ENCODE measurements at places on chromosomes 5 and 9. TPM values are rescaled to one million over a fixed set of nuclear protein-coding genes. Genes with fewer than 3 reads are reported as not detected.

The GSN gene
- 360 TPM for total RNA-seq

DNA sequence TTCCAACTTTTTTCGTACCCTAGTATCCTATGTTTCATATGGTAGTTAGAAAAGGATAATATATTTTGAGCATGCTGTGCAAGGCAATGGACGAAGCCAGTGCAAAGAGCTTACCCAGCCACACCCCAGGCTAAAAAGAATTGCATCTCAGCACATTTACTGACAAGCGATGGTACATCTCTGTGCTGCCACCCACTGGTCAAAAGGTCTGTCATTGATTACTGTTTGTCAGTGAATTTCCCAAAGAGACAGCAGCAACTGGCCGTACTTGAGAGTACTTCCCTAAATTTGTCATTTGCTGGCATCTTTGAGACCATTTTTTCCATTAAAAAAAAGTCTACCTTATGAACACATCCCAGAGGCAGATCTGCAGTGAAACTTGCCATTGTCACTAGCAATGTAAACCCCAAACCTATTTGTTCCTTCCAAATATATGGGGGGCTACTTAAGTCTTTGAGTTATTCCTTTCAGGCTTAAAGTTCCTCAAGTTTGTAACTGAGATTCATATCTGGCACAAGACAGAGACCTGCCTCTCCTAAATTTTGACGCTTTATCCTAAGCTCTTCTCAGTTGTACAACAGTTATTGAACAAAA is 184.3 kb downstream of the CTNND2 start:
- peak; percentile 0 for DNase-seq

The IFNE gene
- total RNA-seq, result not detected

DNA sequence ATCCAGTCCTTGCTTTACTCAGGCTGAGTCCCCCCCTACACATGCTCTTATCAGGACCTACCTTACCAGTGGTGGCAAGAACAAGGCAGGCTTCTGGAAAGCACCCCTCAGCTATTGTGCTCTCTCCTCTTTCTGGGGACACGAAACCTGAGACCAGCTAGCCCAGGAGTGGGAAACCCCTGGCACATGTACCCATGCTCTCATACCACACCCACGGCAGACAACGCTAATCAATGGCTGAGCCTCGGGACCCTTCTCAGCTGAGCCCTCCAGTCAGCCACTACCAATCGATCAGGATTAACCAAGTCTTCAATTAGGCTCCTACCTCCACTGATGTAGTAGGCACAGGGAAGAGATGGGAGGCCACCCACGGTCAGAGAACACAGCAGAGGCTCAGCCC is 65.1 kb downstream of the VAV2 start:
- no peak for DNase-seq

The GARIN3 gene
- total RNA-seq, result not detected

The CNTNAP3B gene
- 7.6 TPM for total RNA-seq

DNA sequence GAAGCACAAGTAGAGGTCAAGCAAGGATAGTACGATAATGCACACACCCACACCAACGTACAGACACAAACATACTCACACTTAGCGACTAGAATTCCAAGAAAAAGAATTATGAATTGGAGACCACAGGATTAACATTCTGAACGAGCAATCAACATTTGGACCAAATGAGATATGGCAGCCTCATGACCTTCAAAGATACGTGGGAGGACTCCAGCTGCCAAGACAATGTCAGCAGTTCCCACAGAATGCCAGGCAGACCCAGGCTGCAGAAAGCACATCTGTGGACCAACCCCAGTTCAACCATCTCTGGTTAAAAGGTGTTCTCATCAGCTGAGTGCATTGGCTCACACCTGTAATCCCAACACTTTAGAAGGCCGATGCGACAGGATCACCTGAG is 187.6 kb upstream of the GRAMD2B start:
- no peak for DNase-seq

DNA sequence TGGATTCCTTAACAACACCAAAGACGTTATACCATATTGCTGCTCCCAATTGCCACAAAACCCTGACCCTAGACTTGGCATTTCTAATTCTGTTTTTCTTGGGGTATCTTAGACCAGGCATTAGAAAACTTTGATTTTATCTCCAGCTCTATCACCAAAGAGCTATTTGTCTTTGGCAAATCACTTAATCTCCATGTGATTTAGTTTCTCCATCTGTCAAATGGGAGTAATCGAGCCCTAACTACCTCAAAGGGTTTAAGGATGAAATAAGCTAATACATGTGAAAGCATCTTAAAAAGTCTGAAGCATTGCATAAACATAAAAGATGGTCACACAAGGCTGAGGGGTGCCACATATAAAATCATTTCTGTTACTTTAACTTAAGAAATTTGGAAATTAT is 60.6 kb downstream of the FYB1 start:
- DNase-seq, result no peak

DNA sequence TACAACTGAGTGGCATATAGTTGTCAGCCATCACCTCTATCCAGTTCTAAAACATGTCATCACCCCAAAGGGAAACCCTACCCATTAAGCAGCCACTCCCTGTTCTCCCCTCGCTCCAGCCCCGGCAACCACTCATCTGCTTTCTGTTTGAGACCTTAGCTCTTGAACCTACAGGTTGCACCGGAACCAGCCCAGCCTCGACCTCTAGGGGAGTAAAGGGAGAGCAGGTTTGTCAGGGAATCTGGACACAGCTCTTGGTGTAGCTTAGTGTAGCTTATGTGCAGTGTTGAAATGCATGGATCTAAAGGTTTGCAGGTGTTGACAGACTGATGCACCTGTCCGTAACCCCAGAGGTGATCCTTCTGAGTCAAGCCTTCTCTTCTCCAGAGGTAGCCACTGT is 30.0 kb downstream of the NEURL1B start:
- DNase-seq, result no peak

GRCh38 chr9:19358701-19359100 is 21.3 kb downstream of the RPS6 start:
- DNase-seq, result no peak

DNA sequence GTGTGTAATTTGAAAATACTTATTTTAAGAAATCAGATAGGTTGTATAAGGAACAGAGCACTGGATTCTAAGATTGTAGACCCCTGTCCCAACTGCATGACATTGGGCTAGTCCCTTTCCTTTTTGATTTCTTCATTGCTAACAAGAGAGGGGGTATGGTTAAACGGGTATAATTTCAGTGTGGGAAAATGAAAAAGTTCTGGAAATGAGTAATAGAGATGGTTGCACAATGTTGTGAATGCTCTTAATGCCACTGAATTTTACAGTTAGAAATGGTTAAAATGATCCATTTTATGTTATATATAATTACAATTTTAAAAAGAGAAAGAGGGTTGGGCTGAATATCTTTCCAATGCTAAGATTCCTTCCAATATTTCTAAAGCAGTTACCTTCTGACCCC is 103.3 kb upstream of the LHFPL2 start:
- DNase-seq, result no peak

DNA sequence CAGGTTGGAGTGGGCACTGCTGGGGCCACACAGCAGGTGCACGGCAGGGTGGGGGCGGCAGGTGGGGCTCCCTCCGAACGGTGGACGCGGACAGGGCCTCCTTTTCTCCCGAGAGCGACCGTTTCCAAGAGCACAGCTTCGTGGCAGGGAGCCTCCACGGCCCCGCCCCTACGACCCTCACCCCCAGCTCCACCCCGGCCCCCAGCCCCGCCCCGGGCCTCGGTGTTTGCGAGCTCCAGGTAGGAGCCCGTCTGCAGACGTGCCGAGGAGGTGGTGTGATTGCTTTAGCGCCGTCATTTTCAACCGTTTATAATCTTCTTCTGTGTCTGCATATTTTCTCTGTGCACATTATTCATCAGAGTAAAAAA is 8.8 kb downstream of the GRIN1 start:
- DNase-seq, result no peak

DNA sequence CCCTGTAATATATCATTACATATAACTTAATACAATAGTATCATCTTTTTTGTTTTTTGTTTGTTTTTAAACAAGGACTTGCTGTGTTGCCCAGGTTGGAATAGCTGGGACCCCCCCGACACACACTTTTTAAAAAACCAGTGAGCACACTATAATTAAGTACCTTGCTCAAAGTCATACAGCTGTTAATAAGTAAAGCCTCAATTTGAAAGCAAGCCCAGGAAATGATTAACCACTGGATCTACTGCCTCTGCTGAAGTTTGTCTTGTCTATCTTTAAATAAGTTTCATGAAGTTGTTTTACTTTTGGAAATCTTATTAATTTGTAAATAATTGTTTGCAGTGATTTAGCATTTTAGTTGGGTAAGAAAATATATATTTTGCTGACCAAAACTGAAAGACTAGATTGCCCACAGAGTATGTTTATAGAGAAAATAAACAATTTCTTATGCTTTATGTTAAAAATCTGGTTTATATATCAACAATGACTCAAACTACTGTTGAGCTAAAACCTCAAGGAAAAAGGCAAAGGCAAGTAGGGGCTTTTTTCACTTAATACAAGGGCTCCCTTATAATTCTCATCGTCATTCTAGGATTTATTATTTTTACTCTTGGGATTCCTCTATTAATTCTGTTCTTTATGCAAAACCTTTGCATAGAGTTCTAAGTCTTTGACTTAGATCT is 5.8 kb upstream of the CARNMT1 start:
- DNase-seq, result no peak

GRCh38 chr9:87245271-87245670 is 252.4 kb upstream of the DAPK1 start:
- no peak for DNase-seq

DNA sequence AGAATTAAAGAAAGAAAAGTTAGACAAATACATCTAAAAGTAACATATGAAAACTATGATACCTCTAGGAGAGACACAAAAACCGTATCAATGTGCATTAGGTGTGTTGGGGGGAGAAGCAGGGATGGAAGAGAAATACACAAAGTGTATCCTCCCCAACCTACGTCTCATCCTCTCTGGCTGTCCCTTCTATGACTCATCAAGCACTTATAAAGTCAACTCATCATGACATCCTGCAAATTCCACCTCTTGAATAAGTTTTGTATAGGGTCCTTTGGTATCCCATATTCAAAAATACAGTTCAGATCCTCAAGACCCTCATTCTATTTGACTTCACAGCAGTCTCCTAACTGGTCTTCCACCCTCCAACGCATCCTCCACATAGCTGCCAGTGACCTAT is 917.6 kb upstream of the DMAC1 start:
- no peak for DNase-seq

The RGS7BP gene
- total RNA-seq, result 0.89 TPM

- DNase-seq, result no peak
Measured at GRCh38 chr5:125085797-125086505, 339.5 kb upstream of the ZNF608 start.

- DNase-seq, result no peak
Measured at GRCh38 chr5:392431-392988, 50.5 kb upstream of the EXOC3 start.

The PCDHGB3 gene
- 4.3 TPM for total RNA-seq

The RANBP17 gene
- 28.8 TPM for total RNA-seq

GRCh38 chr9:125844611-125845010 is 97.4 kb downstream of the PBX3 start:
- DNase-seq, result no peak
